ENCODE measurements at places on chromosomes 3 and 15.

GRCh38 chr3:27326629-27327545 is 42.3 kb downstream of the NEK10 start:
- DNase-seq = no peak

- peak; percentile 64 for DNase-seq
Observed at GRCh38 chr3:61682671-61683548, 121.5 kb downstream of the PTPRG start.

DNA sequence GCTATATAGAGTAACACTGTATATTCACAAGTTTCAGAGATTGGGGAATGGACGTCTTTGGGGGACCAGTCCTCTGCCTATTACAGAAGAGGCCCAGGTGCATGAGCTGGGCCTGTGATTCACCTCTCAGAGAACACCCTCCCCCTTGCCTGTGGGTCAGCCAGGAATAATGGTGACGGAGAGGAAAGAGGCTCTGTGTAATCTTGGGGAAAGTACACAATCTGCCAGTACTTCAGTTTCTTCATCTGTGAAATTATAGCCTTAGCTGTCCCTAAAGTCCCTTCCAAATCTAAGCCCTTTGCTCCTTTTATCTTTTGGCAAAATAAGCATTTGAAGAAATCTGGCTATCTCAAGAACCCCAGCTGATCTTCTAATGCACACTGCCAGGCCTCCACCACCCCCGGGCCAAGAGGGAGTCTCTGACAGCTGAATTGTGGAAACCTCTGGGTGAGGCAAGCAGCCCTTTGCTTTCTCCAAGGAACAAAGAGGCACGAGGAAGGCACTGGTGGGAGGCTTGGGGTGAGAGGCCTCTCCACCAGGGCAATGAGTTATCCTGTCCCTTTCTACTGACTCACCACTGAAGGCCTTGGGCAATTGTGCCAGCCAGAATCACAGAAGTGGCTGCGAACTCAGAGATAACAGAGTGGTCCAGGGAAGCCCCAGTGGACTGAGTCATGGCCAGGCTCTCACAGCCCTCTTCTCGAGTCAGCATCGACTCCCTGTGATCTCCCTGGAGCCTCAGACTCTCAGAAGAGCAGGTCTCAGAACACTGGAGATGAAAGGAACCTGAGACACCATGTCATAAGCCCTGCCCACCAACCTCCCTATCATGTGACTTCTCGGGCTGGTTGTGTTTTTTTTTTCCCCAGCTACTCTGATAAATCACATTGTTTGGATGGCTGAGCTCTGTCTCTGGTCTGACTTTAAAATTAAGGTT is 31.8 kb downstream of the CCNL1 start:
- no peak for DNase-seq

DNA sequence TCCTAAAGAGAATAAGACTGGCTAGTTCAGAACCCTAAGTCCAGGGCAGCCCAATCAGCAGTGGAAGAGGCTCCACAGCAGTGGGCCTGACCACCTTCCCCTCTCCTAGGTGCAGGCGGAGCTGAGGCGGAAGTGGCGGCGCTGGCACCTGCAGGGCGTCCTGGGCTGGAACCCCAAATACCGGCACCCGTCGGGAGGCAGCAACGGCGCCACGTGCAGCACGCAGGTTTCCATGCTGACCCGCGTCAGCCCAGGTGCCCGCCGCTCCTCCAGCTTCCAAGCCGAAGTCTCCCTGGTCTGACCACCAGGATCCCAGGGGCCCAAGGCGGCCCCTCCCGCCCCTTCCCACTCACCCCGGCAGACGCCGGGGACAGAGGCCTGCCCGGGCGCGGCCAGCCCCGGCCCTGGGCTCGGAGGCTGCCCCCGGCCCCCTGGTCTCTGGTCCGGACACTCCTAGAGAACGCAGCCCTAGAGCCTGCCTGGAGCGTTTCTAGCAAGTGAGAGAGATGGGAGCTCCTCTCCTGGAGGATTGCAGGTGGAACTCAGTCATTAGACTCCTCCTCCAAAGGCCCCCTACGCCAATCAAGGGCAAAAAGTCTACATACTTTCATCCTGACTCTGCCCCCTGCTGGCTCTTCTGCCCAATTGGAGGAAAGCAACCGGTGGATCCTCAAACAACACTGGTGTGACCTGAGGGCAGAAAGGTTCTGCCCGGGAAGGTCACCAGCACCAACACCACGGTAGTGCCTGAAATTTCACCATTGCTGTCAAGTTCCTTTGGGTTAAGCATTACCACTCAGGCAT is 33.7 kb downstream of the VIPR1 start:
- DNase-seq = peak; percentile 51

DNA sequence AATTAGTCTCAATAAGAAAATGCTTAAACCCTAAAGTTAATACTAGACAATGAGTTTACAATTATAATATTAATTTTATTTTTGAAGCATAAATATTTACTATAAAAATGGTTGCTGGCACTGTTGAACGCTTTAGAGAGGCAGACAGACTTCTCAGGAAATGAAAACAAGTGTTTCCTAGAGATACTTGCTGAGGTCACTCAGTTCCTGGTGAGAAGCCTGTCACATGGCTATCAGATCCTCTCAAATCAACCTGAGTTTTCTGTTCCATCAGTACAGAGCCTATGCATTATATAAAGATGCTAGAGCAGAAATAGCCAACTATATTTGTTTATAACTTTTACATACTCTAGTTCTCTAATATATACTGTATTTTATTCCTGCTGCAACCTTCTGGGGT is 109.2 kb downstream of the MYO5A start:
- no peak for DNase-seq

GRCh38 chr3:8968375-8968882 is 5.2 kb upstream of the RAD18 start:
- DNase-seq = no peak

Measured in D341Med (cell line).